Stimulated activated CD4-positive, alpha-beta T cell treated with anti-CD3 and anti-CD28 coated beads, Interleukin-15, amount 100 ng/mL, for 1 hour (primary cell): ENCODE measurements at places on chromosomes 6 and 20.

GRCh38 chr20:40970218-40970617 lies 58.4 kb upstream of the TOP1 start:
- no peak for DNase-seq

- DNase-seq, result no peak
Observed at GRCh38 chr20:21179757-21180156, 53.9 kb downstream of the KIZ start.

DNA sequence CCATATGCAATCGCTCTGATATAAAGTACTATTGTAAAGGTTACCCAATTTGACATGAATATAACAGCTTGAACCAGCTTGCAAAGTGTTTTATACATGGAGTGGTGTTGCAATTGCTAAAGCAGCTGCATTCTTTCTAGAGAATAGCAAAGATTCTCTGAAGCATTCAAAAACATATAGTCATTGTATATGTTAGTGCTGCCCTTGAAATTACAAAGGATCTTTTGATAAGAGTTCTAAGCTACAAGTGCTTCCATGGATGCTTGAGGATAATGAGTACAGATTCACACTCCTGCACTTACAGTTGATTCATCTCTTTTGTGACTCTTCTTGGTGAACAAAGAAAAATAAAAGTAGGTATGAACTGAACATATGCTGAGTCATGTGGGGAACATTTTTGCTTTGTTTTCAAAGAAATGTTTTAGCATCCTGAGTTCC lies 175.7 kb downstream of the ALDH8A1 start:
- DNase-seq, result no peak

DNA sequence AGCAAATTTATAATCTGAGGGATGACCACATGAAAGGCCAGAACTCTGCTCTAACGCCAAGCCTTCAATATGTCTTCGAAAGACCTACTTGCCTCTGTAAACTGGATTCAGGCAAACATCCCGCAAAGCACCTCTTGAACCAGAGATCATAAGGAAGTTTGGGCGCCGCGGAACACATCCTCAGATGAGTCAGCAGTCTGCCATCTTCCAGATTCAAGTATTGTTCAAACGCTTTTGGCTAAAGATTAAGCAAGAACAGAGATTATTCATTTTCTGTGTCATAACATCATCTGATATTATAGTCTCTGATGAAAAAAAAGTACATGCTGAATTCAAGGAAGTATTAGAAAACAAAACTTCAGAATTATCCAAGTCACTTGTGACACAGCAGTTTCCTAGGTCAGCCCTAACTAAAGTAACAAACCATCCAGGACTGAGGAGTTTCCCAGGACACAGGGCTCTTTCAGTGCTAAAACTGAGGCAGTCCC lies 20.8 kb downstream of the TBC1D7 start:
- no peak for DNase-seq

GRCh38 chr6:126118058-126118755 lies 131.9 kb downstream of the TRMT11 start:
- no peak for DNase-seq

DNA sequence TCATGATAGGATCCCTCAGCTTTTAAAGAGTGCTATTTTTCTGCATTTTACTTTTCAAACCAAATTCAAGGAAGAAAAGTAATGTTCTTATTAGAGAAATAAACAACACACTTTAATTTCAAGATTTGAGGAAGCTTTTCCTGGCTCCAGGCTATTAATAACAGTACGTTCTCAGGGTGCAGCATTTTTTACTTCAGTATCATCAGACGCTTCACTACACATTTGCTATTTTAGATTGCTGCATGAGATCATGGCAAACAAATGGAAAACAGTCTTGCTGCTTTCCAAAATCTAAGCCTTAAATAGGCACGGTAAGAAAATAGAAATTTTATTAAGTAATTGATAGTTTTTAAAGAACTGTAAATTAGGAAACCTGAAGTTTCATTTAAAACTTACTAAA lies 253.6 kb upstream of the EXOC2 start:
- no peak for DNase-seq

DNA sequence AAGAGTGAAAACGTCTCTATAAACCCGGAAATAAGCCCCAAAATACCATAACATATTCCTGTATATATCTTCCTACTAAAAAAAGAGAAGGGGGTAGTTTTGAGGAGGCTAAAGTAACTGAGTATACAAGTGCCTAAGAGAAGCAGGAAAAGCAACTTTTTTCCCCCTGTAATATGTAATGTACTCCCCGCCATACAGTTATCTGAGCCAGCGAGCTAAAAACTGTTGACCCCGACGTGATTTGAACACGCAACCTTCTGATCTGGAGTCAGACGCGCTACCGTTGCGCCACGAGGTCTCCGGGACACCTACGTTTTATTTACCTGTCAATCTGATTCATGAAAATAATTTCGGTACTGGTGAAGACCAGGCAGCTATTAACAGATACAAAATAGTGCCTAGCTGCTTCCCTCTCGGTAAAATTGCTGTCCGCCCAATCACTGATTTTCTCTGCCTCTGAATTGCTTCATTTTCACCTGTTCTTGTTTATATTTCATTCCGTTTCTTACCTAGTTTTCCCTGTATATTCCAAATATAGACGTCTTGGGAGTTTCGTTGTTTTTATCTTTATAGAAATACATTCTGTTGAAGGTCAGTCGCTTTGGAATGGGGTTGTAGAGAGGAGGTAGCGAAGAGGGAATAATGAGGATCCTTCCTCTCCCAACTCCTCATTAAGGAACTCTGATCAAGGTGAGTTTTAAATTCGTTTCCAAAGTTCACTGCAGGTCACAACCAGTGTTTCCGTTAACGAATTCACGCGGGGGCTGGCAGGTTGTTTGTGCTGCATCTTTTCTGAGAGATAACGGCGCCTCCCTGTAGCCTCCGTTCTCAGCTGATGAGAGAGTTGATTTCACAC lies 33.6 kb upstream of the BTN3A2 start:
- DNase-seq, result peak; percentile 25

DNA sequence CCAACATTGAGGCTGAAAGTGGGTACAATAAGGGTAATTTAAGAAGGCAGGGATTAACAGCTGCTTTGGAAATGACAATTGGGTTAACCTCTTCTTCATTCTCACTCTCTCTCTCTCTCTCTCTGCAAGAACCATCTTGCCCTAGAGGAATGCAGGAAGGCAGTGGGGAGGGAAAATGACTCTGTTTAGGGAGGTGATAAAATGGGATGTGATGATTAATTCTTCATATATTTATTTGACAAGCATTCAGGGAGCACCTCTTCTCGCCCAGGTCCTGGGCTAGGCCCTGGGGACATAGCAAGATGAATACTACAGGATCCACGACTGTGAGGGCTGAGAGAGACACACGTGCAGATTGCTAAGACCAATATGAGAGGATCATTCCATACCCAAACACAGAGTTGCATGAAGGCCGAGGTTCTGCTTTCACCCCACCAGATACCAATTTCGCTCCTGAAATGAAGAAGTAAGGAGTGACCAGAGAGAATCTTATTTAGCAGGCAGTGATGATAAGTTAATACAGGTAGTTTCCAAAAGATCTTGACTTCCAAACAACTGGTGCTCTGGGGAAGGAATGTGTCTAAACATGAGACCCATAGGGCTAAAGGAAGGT lies 13.3 kb upstream of the PTPN1 start:
- no peak for DNase-seq

- DNase-seq, result no peak
Observed at GRCh38 chr6:152085451-152085921, 278.0 kb downstream of the ESR1 start.

DNA sequence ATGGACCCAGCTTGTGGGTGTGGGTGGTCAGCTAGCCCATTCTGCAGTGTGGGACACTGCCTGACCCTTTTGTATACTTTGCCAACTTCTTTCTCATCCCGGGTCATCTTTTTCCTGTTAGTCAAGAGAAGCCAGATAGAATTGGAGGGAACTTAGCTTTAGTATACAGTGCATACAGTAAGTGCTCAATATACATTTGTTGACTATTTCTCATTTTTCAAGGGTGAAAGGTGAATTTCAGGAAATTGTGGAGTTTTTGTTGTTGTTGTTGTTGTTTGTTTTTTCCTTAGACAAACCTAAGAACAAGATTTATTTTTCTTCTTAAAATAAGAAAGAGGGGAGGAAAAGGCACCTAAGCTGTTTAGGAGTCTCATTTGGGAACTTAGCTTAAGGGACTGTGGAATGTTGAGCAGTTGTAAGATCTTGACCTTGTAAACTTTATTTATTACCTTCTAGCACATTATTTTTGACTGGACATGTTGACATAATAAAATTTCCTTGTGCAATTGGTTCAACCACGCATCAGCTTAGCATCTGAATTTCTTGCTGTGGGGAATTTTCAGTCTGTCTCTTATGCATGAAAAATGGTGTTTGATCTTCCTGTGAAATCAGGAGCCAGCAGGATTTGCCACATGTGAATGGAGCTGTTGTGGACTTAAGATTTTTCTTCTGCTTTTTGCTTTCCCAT lies 113.6 kb downstream of the ARID1B start:
- DNase-seq, result no peak

DNA sequence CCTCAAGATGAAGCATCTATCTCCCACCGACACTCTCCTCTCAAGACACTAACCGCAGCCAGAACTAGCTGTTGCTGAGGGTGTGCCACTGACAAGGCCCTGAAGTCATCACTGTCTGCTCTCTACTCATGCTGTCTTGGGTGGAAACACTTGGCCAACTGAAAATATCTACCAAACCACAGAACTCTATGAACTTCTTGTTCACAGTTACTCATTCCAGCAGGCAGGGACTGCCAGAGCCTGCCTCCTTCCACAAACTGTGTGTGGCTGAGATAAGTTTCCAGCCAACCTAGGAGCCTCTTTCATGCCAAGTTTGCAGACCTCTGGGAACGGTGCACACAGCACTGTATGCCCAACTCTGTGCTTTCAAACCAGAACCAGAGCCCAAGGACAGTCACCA lies 45.5 kb upstream of the NXT1 start:
- no peak for DNase-seq

DNA sequence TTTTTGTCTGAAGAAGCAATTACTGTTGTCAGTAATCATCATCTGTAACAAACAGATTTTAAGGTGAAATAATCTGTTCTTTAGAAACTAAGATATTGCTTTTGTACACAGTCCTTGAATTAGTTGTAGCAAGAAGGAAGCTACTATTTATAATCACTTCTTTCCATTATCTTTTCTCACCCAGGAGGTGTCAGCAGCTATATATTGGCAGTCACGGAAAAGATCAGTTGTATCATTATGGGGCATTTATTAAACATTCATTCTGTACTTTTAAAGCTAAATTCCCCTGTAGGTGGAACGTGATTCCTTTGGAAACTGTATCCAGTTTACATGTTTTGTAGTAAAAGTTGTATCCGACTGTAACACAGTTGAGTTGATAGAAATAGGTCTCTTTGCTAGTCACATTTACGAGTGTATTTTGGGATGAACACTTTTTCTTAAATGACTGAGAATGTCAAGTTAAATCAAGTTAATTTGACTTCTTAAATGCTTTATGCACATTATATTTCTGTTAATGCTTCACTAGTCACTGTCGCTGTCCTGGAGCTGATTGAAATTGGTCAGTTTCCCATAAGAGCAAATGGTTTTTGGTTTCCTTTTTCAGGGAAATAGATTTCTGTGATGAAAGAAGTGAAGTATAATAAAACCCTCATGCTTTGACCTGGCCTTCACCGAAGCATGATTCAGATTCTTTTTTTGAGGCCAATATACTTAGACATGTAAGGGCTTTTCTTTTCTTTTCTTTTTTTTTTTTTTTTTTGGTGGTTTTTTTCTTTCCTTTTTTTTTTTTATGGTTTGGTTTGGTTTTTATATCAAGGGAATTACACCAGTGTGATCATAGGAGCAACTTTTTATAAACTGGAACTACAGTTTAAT lies 5.1 kb downstream of the QKI start:
- DNase-seq, result no peak

DNA sequence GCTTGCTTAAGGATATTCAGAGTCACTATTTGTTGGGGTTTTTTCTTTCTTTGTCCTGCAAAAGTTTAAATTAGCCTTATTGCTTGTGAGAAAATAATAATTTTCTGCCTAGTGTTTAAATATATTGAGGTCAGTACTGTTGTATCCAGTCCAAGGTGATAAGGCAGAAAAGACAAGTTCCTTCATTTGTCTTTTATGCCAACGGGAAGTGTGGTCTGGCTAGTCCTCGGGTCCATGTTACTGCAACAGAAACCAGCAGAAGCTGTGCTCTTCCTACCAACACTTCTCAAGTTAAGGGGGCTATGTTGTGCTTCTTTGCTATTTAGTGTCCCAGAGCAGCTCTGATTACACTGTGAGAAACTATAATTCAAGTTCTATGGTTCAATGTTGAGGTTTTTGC lies 301.1 kb downstream of the TBC1D7 start:
- DNase-seq, result no peak

DNA sequence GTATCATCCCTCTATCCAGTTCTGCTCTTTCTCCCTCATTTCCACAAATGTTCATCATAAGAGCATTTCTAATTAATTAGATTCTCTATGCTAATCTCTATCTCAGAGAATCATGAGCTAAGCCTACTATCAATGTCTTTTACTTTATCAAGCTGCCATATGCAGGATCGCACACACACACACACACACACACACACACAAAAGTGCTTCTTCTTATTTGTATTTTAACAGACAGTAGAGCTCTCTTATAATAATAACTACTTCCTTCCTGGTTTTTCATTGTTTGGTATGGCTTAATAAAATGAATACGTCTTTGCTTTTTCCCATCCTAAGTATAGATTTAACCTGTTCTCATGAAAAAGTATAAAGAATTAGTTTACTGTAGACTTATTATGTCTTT lies 170.2 kb downstream of the HAO1 start:
- DNase-seq, result no peak

GRCh38 chr20:30489614-30490003 lies 767.9 kb upstream of the DEFB115 start:
- no peak for DNase-seq

- DNase-seq, result peak; percentile 86
Observed at GRCh38 chr6:30646450-30647241, at the start of gene C6orf136. C6orf136 (plus strand) TSS chr6:30647133; CDS start chr6:30647232, 99 bp downstream.

DNA sequence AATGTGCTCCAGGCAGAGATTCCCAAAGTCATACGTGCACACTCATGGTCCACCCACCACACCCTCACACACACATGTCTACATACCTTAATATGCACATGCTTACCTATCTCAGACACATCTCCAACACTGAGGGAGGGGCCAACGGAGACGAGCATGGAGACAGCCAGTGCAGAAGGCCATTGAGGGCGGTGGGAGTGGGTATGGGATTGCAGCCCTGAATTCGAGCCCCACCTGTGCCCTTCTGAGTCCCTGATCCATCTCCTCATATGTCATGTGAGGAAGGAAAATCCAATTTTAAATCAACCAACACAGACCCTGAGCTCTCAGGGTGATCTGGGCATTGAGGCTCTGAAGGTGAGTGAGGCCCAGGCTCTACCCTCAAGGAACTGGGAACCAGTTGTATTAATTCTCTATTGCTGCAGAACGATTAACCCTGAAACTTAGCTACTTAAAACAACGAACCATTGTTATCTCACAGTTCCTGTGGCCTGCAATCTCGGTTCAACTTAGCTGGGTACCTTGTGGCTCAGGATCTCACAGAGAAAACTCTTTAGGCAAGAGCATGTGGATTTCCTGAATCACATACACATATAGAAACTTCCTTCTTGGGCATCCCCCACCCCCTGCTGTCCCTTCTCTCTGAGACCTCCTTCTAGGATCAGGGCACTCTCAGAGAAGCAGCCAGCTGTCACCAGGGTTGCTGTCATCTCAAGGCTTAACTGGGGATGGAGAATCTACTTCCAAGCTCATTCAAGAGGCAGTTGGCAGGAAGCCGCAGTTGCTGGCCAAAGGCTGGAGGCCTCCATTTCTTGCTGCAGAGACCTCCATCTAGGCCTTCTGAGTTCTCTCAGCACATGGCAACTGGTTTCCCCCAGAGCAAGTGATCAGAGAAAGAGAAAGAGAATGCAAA lies 28.3 kb downstream of the GLP1R start:
- DNase-seq, result no peak
